ENCODE measurements at places on chromosomes 6 and 20. TPM values are rescaled to one million over a fixed set of nuclear protein-coding genes. Genes with fewer than 3 reads are reported as not detected.

The LAMA2 gene
- total RNA-seq: 3.6 TPM

The BMP2 gene
- 25.3 TPM for total RNA-seq

GRCh38 chr20:36956674-36957073, 5.2 kb upstream of the SAMHD1 start:
- H3K36me3 ChIP-seq: no peaks in the 10 kb centered on the region
- no peaks in the 10 kb centered on the region for H3K27me3 ChIP-seq
- H3K4me1 ChIP-seq: no peaks in the 10 kb centered on the region
- no peak for DNase-seq
- H3K4me3 ChIP-seq: no peak overlapping the region
- H3K27ac ChIP-seq: no peak overlapping the region

GRCh38 chr20:38952153-38952552, 10.0 kb upstream of the DHX35 start:
- DNase-seq: no peak
- no peaks in the 10 kb centered on the region for H3K27me3 ChIP-seq
- H3K27ac ChIP-seq: no peak overlapping the region
- H3K4me3 ChIP-seq: no peak overlapping the region
- no peaks in the 10 kb centered on the region for H3K36me3 ChIP-seq

GRCh38 chr6:149230712-149231460, 86.6 kb upstream of the TAB2 start:
- H3K27me3 ChIP-seq: no peaks in the 10 kb centered on the region
- no peaks in the 10 kb centered on the region for H3K36me3 ChIP-seq
- H3K27ac ChIP-seq: no peak overlapping the region
- H3K4me3 ChIP-seq: no peak overlapping the region
- H3K4me1 ChIP-seq: no peaks in the 10 kb centered on the region
- no peak for DNase-seq

DNA sequence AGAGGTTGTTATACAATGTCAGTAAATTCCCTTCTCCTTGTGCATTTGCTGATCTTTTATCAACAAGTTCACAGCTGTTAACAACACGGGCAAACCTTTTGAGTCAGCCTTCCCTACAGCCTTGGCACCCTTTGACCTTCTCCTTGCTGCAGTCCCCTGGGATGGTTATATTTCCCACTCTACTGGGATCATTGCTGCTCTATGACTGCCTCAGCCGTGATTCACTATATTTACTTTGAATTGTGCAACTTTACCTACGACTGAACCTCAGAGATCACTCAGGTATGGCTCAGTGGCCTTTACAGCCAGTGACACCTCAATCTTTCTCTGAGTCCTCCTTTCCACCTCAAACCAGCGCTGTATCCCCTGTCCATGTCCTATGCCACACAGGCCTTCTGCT, 1293.3 kb downstream of the EPHA7 start:
- H3K4me3 ChIP-seq: no peak overlapping the region
- no peak overlapping the region for H3K27ac ChIP-seq
- H3K36me3 ChIP-seq: no peaks in the 10 kb centered on the region

GRCh38 chr20:10022625-10023024, 12.2 kb upstream of the ANKEF1 start:
- no peak for DNase-seq
- H3K4me3 ChIP-seq: no peak overlapping the region
- no peaks in the 10 kb centered on the region for H3K27me3 ChIP-seq
- H3K4me1 ChIP-seq: no peaks in the 10 kb centered on the region
- H3K36me3 ChIP-seq: no peaks in the 10 kb centered on the region
- H3K27ac ChIP-seq: no peak overlapping the region

DNA sequence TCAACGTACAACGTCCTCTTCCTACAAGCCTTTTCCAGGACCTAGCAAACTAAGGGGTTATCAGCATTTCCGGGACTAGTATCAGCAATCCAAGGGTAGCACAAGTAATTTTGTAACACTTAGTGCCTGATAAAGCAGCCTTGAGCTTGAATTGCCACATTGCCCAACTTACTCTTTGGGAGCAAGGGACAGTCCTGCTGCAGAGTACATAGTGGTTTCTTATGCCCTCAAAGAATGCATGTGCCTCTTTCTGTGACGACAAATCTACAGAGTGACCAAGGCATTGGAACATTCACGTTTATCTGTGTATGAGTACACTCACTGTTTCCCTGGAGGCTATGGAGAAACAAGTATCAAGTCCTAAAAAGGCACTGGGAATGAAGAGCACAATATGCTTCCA, 3.2 kb upstream of the ID4 start:
- H3K4me1 ChIP-seq: no peaks in the 10 kb centered on the region
- no peak overlapping the region for H3K4me3 ChIP-seq
- H3K27me3 ChIP-seq: peaks cover 10% of the 10 kb centered on the region
- no peak for DNase-seq
- H3K36me3 ChIP-seq: no peaks in the 10 kb centered on the region
- H3K27ac ChIP-seq: no peak overlapping the region
